Stimulated activated CD8-positive, alpha-beta memory T cell treated with anti-CD3 and anti-CD28 coated beads, Interleukin-15, amount 100 ng/mL, for 4 hours (primary cell): ENCODE measurements at places on chromosomes 3 and 15.

- no peak for DNase-seq
These were observed 450.8 kb downstream of the OCA2 start for GRCh38 chr15:27648359-27648758.

DNA sequence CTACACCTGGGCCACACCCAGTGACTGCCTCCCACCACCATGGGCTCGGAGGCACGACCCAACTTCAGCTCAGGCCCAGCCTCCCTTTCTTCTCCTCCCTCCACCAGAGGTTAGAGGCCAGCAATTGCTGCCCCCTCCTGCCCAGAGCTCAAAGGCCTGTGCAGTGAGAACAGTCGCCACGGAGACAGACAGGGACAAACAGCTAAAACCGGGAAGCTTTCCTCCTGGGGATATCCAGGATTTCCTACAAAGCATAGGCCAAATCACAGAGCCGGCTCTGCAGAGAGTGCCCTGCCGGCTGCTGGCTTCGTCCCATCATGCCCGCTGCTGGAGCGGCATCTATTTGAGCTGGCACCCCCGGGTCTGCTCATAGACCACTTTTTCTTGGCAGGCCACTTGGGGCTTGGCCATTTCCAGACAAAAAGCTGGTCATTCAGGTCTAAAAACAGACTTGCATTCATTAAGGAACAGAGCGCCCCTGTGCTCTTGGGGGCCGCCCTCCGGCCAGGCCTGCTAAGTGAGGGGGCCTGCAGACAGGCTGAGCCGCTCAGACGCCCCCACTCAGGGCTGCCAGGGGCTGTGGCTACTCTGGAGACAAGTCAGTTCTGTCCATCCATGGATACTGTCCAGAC, 17.5 kb downstream of the GRAMD2A start:
- DNase-seq = no peak

- no peak for DNase-seq
These were observed 695 bp downstream of the METTL6 start for GRCh38 chr3:15426579-15427118.

DNA sequence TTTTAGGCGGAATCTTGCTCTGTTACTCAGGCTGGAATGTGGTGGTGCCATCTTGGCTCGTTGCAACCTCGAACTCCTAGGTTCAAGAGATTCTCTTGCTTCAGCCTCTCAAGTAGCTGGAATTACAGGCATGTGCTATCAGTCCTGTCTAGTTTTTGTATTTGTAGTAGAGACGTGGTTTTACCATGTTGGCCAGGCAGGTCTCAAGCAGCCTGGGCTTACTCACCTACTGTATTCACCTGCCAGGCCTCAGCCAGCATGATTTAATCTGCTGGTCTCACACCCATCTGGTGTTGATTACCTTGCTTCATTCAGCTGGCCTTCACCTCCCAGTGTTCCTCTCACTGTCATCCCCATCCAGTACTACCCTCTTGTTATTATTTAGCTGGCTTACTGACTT, 102.0 kb downstream of the IL12A start:
- no peak for DNase-seq

- DNase-seq = no peak
These were observed 91.8 kb downstream of the UBE2E2 start for GRCh38 chr3:23294770-23295387.

DNA sequence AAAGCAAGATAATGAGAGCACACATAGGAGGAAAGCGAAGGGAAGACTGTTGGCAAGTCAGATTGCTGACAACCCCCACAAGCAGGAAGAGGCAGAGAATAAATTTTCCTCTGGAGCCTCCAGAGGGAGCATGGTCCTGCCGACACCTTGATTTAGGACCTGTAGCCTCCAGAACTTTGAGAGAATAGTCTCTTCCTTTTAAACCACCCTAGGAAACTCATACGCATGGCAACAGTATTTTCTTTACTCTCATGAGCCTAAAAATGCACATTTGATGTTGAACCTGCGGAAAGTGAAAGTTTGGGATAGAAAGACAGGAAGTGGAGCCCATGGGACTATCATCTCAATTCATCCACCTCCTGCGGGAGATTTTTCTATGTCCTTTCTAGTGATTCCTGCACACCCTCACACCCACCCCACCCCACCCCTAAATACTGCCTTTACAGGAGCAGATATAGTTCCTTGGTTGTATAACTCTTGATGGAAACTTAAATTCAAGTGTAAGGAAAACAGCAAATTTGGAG, 116.7 kb upstream of the LPP start:
- DNase-seq = no peak

GRCh38 chr3:178381555-178381954, 154.7 kb upstream of the KCNMB2 start:
- DNase-seq = no peak

DNA sequence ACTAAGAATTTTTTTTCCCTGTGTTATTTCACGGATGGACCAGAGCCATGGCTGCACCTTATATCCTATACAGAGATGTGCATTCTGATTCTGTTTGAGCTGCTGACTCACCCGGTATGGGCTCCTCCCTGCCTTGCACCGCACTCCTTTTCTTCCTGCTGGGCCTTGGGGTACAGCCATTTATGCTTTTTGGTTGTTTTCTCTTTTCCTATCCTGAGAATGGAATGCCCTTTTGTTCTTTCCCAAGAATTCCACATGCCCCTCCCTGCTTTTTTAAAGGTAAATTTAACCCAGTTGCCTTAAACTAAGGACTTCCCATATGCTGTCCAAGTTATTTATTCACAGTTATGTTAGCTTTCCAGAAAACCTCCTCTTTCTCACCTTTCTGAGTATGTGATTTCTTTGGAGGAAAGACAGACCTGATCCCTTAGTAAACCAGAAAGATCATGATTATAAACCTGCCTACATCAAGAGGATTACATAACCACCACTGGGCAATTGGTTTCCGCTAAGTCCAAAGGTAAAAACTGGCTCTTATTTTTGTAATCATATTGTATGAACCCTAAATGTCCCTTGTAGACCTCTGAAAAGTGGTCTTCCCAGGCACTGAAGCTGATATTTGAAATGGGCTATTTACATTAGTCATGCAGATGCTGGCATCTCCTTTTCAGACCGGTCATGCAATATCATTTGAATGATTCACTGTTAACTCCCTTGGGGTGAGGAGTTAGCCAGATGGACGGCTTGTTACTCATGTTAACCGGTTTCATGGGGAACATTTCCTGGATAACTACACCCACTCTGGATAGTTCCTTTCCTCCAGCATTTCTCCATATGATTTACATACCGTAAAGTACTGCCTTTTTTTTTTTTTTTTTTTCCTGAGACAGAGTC, 45.5 kb downstream of the TMOD3 start:
- DNase-seq = no peak

DNA sequence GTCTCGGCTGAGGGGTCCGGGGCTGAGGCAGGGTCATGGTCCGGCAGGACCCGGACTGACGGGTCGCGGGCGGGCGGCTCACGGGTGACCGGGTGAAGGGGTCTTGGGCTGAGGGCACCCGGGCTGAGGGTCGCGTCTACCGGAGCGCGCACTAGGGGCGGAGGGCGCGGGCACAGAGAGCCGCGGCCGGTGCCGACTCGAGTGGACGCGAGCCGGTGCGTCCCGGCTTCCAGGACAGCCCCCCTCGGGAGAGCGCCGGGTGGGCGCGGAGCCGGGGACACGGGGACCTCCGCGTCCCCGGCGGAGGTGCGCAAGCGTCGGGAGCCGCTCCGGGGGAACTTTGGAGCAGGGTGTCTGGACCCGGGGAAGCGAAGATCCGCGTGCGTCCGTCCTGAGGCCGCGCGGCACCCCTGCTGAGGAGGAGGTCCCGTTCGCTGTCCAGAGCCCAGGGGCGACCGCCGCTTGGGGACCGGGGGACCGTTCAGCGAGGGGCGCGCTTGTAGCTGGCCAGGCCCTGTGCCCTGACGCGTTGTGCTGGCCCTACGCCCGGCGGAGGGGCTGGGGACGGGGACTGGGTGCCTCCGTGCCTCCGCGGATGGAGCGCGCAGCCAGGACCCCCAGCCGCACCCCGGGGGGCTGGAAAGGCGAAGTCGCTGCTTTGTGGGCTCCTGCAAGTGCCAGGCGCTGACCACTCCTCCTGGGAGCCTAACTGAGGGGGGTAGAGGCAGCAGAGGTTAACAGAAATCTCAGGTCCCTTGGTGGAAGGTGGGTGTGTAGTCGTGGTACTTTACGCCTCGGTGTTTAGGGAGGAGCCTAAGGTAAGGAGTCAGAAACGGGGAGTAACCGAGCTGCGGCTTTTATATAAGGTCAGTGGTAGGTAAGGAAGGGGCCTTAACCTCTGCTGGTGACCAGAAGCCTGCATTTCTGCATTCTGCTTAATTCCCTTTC, at the start of gene PPARG:
Gene PPARG (plus strand): TSS at position 889 of the 948 bp plus-strand sequence. CDS start 90,642 bp downstream, outside the sequence.
- DNase-seq = no peak

DNA sequence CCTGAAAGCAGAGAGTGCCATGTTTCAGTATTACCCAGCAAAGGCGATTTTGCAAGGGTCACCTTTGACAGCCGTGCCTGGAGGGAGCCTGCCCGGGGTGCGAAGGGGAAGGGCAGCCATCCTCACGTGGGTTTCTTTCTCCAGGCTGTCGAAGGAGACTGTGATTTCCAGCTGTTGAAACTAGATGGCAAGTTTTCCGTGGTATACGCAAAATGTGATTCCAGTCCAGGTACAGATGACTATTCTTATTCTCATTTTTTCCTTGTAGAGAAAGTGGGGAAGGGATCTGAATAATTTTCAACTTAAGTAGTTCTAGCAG, 3.4 kb downstream of the AHSG start:
- DNase-seq = no peak

- DNase-seq = no peak
These were observed 80.0 kb downstream of the MITF start for GRCh38 chr3:69819282-69819681.

GRCh38 chr3:167166594-167167253, 213.4 kb downstream of the ZBBX start:
- no peak for DNase-seq

DNA sequence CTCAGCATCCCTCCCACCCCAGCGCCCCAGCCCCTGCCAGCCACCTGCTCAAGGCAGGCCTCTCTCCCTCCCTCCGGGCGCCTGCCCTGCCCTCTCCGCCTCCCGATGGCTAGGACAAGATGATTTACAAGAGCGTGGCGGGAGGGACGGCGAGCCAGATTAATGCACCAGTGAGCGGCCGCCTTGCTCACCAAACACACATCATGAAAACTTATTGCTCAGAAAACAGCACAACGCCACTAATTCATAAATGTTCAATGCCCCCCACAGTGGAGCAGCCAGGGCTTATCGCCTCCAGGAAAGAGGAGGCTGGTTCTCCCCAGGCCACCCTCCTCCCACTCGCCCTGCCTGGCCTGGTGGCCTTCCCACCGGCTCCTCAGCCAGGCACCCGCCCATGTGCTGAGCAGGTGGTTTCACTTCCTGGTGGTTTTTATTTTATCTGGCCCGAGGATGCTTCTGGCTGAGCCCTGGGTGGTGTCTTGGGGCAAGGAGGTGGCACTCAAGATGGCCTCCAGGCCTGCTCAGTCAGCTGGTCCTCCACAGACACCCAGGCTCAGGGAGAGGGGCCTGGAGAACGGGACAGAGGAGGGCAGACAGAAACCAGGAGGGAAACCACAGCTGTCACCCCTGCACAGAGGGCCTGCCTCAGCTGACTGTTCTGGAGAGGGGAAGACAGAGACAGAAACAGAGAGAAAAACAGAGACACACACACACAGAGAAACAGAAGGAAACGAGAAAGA, 284.9 kb downstream of the UACA start:
- no peak for DNase-seq

- DNase-seq = no peak
These were observed 59.0 kb upstream of the TRPC1 start for GRCh38 chr3:142664819-142665218.

DNA sequence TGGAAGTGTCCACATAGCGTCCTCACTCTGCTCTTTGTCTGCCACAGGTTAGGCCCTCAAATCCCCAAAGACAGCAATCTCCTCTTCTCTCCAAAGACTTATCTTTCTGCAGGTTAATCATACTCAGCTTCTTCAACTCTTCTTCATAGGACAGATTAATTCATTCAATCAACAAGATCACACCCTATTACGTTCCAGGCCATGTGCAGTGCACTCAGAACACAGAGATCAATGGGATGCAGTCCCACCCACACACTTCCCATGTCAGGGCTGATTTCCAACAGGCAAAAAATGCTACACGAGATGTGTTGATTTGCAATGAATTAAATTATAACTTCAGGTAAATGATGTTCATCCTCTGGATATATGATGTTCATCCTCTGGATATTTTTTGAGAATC, 33.5 kb upstream of the ZNF639 start:
- DNase-seq = no peak

DNA sequence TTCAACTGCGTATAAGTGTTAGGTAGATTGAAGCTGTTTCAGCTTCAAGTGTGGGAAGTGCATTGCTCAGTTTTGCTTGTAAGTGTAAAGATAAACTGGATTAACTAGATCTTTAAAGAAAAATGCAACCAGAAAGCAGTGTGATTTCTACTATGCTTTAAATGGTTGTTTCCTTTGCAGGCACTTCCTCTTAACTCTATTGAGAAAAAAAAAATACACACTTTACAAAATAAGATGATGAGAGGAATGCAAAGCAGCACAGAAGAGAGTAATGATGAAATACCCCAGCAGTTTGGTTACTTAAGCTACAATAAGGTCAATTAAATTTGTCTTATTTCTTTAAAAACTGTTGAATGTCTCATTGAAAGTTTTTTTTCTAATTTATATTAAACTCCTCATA, 40.8 kb downstream of the DPH6 start:
- DNase-seq = no peak

GRCh38 chr15:98612490-98613110, 35.7 kb upstream of the IGF1R start:
- no peak for DNase-seq

DNA sequence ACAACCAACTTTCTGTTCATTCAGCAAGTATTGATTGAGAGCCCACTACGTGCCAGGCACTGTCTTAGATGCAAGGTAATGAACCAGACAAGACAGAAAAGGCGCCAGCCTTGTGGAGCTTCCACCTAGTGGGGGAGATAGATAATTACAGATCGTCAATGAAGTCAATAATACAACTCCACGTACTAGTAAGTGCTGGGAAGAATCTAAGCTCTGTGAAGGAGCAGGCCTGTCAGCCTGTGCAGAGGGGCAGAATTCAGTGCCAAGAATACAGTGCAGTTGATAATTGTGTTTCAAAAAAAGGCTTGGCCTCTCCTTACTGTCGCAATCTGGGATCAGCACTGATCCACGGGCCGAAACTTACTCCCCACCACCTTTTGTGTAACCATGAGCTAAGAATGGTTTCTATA, 186.3 kb downstream of the FEZF2 start:
- no peak for DNase-seq

- DNase-seq = no peak
These were observed 49.9 kb upstream of the PHLDB2 start for GRCh38 chr3:111809186-111809585.

DNA sequence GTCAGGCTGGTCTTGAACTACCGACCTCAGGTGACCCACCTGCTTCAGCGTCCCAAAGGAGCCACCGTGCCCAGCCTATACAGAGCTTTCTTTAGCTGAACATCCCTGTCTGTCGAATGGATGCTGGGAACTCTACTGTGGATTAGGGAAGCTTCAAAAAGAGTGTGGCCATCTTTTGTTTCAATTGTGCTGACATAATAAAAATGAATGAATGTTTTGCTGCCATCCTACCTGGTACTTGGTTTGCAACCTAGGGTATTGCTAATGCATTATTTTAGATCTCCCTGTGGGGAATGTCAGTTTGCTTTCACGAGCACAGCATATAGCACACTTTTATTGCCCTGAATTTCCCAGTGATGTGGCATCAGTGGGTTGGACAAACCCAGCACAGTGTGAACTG, 32.3 kb downstream of the CMTM6 start:
- no peak for DNase-seq
